IPS-NIHi11 (cell line): ENCODE measurements at places on chromosomes 7 and 10.

GRCh38 chr7:272631-273030 lies 17.3 kb upstream of the FOXL3 start:
- no peak for DNase-seq

GRCh38 chr10:26696786-26697162 lies 727 bp upstream of the PDSS1 start:
- no peak for DNase-seq

GRCh38 chr10:20874261-20874660 lies 22.9 kb downstream of the NEBL start:
- no peak for DNase-seq

DNA sequence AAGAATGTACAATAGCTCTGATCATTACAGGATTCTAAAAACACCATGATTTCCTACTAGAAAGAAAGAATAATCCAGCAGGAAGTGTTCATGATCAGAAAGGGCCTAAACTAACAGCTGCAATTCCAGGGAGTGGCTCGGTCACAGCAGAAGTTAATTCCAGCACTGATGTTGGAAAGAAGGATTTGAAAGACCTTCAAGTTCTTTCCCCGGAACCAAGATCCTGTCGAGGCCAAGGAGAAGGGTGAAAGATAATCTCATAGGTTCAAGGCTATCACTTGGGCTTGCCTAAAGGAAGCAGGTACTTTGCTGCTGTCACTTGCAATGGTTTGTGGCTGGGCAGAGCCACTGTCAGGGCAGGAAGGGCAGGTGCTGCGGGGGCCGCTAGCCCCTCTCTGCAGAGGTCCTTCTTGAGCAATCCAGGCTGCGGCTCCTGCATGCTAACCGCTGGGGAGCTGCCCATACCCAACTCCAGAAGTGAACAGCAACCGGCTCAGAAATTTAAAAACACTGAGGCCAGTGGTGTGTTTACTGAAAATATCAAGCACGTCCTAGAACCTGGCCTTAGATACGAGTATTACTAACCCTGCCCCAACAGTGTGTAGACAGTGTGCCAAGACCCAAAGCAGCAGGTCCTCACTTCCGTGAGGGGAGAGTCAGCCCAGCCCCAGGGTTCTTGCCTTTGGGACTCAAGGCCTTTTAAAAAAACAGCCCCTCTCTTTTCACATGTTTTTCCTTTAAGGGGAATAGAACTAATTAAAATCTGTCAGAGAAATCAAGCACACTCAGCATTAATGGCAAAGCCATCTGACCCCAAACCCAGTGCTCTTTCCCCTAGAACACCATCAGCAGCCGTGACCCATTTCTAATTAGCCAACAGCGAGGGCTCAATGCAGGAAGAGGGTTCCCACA lies 76.8 kb downstream of the VIPR2 start:
- no peak for DNase-seq

GRCh38 chr7:779480-779879 lies 52.4 kb upstream of the PRKAR1B start:
- no peak for DNase-seq

DNA sequence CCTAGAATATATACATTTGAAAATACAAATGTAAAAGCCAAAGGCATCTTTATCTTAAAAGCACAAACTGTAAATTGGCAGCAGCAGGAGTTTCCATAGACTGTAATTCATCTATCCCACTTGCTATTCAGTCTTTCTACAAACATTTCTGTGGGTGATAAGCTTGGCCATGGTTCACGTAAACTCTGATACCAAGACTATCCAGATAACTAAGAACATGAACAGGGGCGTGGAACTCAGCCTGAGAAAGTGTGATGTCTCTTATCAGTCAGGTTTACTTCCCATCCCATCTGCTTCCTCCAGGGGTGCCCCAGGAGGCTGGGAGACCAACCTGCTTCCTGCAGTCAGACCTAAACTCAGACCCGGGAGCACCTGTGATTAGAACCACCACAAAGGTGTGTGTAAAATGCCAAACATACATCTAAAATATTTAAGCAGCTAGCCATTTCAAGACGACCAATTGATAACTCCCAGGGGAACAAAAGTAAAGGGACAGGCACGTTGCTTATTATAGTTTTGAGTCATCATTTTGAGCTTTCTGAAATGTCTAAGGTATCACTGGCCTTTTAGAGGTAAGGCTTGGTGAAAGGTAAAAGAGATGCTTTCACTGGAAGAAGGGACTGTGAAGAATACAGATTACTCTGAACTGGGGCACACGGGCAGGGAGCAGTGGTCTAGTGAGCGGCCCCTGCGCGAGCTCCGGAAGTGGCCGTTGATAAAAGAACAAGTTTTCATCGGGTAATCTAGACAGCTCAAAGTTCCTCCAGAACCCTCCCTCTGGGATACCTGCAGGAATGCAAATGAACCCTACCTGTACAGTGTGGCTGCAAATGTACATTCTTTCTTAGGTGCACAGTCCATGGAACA lies 51.5 kb downstream of the RSU1 start:
- no peak for DNase-seq

GRCh38 chr7:121449329-121449728 lies 53.2 kb upstream of the FAM3C start:
- no peak for DNase-seq

DNA sequence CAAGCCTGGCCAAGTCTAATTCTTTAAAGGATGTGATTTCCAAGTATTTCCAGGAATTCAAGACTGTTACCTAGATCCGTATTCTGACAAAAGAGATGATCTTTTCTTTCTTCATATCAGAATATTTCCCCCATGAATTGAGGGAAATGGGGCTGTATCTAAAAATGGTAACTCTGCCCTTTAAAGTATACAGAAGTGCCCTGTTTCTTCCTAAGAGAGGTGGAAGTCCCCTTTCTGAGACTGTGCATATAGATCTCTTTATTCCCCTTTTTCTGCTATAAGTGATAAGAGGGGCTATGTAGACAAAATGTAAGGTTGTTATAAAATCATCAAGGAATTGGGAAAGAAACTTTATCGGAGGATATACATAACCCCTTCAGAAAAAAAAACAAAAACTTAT lies 287.1 kb upstream of the KAT6B start:
- no peak for DNase-seq

DNA sequence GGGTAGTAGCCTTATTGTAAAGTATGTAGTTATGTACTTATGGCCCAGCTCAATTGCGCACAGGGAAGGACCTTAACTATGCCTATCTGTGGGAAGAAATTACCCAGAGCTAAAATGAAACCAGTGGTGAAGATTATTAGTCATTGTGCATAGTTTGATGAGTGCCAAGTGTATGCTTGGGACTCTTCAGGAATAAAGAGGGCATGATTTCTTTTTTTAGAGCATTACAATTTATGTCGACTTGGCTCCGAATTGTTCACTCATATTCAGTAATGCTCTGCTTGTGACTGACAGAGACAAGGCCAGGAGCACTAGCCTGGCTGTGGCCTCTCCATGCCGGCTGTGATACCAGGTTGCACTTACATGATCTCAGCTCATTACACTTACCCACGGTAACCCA lies 269.5 kb downstream of the TRIL start:
- no peak for DNase-seq

DNA sequence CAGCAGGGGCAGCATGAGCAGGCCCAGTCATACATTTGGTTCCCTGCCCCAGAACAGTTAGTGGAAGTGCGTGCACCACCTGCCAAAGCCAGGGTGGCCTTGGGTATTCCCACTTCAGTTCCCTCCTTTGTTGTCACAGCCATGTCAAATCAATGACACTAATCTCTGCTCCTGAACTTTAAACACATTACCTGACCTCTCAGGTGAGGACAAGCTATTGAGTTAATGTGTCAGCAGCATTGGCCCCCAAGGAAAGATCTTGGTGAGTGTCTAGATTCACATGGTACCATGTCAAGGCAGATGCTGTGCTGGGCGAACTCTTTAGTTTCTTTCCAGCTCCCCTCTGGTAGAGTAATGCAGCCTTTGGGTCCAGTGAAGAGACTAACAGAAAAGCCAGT lies 2.1 kb downstream of the CYP3A5 start:
- DNase-seq, result no peak

DNA sequence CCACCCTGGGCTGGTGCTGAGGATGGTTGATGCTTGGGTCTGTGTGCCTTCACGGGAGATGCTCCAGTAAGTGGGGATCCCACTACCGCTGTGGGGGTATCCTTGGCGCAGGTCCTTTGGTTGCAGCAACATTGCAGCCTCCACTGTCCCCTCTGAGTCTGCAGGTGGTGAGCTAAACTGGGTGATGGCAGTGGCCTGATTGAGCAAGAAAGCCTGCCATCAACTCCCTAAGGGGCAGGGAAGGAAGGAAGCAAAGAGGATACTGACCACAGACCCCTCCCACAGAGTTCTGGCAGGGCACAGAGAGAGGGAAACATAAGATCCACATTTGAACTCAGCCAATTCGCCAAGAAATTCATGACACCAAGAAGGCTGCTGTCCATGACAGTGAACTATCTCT lies 43.2 kb downstream of the MYO1G start:
- no peak for DNase-seq

- no peak for DNase-seq
Observed at GRCh38 chr10:124375691-124376090, 43.0 kb downstream of the OAT start.

DNA sequence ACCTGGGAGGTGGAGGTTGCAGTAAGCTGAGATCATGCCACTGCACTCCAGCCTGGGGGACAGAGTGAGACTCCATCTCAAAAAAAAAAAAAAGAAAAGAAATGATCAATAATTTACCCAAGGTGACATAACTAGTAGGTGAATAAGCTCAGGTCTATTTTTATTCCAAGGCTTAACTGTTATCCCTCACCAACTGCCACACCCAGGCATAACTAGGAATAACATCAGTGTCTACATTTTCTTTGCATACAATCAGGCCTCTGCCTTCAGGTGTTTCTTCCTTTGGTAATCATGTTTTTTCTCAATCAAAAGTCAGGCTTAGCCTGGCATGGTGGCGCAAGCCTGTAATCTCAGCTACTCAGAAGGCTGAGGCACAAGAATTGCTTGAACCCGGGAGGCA lies 26.6 kb downstream of the CPEB3 start:
- DNase-seq, result no peak

GRCh38 chr7:65338346-65338745 lies 35.3 kb upstream of the ZNF92 start:
- DNase-seq, result no peak

DNA sequence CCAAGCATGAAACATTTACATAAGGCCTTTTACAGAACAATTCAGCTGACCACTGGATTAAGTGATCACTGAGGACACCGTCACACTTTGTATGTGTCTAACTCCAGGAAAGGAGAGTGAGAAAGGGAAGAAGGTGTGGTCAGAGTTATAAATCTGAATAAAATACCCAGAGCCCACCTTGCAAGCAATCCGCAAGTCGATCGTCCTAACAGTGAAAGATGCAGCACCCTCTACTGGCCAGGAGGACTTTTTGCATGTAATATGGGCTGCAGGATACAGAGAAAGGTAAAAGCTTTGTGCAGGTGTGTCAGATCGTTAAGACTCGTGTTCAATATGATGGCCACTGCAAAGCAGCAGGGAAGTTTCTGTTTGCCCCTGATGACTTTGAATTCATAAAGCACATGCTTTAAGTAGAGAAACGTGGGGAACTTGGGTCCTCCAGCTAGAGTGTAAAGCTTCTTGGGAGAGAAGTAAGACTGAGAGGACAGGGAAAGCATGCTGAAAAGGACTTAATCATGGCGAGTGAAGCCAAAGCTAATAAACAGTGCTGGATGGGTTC lies 68.5 kb upstream of the BMPER start:
- no peak for DNase-seq

GRCh38 chr7:27709137-27710075 lies 30.6 kb upstream of the TAX1BP1 start:
- DNase-seq, result no peak

GRCh38 chr7:2661602-2662272 lies 26.3 kb upstream of the AMZ1 start:
- no peak for DNase-seq

DNA sequence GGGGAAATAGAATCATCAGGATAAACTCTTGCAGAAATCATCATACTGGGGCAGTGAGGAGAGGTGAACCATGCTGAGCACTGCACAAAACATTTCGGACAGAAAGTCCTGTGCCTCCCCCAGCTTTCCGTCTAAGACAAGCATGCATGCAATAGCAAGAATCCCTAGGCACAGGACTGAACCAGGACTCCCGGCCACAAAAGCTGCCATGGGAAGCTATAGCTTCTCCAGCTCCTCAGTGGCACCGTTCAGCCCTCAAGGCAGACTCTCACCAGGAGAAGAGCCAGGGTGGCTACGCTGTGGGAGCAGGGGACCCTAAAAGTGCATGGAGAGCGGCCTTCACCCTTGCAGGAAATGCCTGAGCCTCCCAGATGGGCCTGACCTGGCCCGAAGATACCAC lies 70.8 kb downstream of the ASB13 start:
- DNase-seq, result no peak

GRCh38 chr7:20835111-20835750 lies 48.5 kb upstream of the SP8 start:
- no peak for DNase-seq

GRCh38 chr7:124857672-124858235 lies 71.9 kb downstream of the POT1 start:
- no peak for DNase-seq

DNA sequence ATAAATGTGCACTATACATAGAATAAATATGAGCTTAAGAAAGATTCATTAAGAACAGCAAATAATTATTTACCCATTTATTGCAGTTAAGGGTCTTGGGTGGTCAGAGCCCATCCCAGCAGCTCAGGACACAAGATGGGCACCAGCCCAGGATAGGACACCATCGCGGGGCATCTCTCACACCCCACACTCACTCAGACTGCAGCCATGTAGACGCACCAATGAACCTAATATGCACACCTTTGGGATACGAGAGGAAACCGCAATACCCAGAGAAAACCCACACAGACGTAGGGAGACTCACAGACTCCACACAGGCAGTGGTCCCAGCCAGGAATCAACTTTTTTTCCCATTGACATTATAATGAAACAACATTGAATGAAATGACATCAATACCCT lies 36.0 kb downstream of the CARD11 start:
- DNase-seq, result no peak

- no peak for DNase-seq
Observed at GRCh38 chr10:78566284-78567111, 502.3 kb upstream of the ZMIZ1 start.

DNA sequence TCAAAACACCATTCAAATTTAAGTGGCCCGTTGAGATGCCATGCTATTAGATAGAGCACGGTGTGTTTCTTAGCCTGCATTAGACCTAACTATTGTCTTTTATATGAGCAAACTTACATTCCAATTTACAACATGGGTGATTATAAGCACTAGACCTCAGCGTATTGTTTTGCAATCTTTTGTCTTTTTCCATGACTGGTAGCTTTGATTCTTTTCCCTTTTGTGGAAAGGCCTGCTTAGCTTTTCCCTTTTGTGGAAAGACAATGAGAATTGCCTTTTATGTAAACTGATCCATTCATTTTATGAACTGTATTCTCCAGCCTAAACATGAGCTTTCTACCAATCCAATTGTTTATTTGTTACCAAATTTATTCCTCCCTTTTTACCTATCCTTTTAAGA lies 823.1 kb downstream of the CCSER2 start:
- DNase-seq, result no peak

DNA sequence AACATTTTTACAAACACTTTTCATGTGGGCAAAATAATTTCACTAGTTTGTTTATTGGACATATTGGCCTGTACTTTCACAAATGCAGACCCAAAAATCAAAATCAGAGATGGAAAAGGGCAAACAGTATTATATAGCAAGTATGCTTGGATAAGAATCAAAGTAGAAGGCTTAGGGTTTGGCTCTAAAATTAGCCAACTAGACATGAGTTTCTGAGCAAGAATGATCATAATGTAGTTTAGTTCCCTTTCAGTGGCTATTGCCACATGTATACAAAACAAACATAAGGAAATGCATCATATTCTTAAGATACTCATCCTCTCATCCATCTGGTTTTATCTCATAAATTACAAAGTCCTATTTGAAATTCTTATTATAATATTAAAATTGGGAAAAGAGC lies 132.5 kb downstream of the IMMP2L start:
- no peak for DNase-seq

- DNase-seq, result no peak
Observed at GRCh38 chr7:40644454-40645188, 509.8 kb downstream of the SUGCT start.
